Renal cortical epithelial cell (primary cell): ENCODE measurements at places on chromosomes 12 and 14. TPM values are rescaled to one million over a fixed set of nuclear protein-coding genes. Genes with fewer than 3 reads are reported as not detected.

GRCh38 chr12:905261-906031 lies 44.0 kb downstream of the RAD52 start:
- no peak for DNase-seq

Gene MYO1H
- total RNA-seq: not detected in 2 replicates

- DNase-seq: no peak
These were observed 18.7 kb downstream of the RCOR1 start for GRCh38 chr14:102610968-102611811.

DNA sequence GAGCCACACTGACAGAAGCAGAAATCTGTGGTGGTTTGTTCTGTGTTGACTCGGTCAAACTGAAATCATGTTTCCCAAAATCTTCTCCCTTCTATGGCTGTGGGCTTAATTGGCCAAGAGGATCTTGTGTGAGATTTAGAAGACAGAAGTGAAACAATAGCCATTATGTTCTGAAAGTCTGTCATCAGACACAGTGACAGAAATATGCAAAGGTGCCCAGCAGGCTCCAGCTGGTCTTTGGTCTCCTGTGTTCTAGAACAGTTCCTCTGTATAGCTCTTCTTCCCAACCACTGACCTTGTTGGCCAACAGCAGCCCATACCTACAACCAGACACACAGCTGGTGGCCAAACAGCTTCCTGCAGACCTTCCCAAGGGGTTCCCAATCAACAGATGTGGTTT lies 25.0 kb upstream of the COCH start:
- no peak for DNase-seq

DNA sequence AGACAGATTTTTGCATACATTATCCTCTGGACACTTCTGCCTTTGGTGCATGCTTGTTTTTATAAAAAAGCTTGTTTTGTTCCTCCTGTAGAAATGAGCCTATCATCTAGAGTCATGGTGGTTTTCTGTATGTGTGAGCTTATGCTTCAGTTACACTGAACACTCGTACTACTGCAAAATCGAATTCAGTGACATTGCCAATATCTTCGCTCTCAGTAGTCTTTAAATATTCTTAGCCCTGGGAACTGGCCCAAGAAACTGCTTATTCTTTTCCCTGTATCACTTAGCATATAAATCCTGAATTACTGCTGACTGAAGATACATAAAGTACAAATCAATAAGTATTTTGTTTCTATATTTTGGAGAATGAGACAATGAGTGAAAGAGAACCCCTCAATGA lies 70.5 kb downstream of the RGS6 start:
- DNase-seq: no peak

Gene FSCB
- total RNA-seq: 0.10 TPM in 1 of 2 replicates, not detected in the other
